ENCODE measurements at places on chromosomes 12 and 14.
A peak's percentile ranks its signal among the peaks of the same experiment; 100 is the strongest.

- no peak for DNase-seq
Observed at GRCh38 chr14:72057701-72058285, 125.6 kb downstream of the RGS6 start.

GRCh38 chr12:88802096-88802706, 221.9 kb upstream of the KITLG start:
- DNase-seq, result no peak

DNA sequence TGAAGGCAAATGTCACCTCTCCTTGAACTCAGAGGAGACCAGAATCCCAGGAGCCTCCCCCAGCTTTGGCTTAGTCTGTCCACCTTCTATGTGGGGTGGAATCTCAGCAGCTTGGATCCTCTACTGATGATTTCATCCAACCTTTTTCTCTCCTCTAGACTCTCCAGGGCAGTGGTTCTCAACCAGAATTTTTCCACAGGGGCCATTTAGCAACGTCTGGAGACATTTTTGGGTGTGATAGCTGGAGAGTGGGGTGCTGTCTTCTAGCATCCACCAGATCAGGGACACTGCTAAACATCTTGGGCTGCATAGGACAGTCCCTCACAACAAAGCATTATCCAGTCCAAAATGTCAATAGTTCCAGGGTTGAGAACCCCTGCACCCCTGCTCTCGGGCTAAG, 4.4 kb upstream of the DDX23 start:
- DNase-seq, result no peak

DNA sequence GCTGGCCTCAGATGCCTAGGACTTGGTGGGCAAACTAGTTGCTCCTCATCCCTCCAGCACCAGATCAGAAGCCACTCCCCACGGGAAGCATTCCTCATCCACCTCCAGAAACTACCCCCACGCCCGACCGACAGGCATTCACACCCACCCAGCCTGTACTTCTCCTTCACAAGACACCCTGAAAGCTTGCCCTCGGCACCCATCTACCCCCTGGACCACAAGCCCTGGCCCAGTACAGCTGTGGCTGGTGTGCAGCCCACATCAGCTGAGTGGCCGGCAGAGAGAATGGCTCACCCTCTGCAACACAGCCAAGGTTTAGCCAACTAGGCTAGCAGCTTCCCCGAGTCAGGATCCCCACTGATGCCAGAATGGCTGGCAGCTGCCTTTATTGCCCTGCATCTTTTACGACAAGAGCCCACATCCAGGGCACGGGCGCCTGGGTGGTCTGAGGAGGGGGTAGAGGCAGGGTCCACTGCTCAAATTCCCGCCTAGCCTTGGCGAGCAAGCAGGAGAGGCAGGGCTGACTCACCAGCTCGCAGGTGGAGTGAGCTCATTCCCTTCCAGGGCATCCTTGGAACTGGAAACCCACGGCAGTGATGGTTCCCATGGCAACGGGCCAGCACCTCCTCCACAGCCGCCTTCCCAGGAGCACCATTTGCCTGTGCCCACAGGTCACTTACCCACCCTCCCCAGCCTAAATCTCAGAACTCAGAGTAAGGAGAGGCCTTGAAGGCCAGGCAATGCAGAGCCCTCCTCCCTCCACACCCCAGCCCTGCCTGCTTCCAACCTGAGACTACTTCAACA, 17.1 kb downstream of the ACTN1 start:
- DNase-seq, result no peak

GRCh38 chr12:12008931-12009611, 61.7 kb upstream of the BCL2L14 start:
- DNase-seq, result no peak

- no peak for DNase-seq
Observed at GRCh38 chr12:8037046-8037663, 4.6 kb downstream of the FOXJ2 start.

DNA sequence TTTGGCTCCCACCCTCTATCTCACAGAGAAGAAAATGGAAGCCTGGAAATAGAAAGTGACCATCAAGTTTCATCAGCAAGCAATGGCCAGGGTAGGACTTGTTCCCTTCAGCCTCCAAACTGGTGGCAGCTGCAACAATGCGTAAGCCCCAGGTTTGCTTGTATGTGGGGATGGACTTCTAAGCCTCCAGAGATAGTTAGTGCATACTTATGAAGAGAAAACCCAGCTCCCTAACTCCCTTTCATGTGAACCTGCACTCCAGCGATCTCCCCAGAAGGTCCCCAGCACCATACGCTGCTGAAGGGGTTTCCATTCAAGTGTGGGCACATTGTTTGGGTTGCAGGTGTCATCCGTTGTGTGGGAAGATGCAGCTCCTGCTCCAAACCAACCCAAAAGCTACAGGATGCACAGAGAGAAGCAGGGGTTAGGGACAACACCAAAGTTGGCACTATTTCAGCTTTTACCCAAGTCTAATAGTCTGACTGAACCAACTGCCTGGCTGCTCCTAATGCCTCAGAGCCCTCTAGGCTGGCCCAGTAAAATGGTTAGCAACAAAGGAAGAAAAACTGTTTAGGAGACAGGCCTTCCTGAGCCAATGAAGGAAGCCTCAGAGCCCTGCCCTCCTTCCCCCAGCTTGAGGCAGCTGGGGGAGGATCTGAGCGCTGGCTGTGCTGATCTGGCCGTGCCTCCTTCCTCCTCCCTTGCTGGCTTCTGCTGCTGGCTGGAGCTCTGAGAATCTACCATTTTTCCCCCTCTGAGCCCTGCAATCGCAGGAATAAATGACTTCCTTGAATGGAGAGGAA, 12.3 kb downstream of the ZFP36L1 start:
- DNase-seq, result no peak

DNA sequence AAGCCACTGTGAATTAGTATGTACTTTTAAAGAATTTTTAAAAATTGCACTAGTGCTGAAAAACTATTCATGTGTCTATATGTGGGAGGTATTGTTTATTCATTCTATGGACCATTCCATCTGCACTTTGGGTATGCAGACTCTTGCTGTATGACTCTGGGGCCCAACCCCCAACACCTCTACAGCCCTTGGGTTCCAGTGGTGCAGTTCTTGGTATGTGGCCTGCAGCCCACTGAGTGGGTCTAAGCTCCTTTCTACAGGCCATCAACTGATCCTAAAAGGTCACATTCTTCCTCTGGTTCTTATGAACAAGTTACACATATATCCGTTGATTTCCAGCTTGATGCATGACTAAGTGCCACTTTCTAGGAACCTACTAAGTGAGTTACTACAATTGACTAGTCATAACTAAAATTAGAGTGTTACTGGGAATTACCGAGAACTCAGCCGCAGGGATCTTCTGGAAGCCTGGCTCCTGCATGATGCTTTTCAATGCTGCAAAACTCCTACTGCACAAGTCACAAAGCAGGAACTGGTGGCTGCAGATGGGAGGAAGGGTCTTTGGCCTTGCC, 62.4 kb upstream of the MED13L start:
- no peak for DNase-seq

GRCh38 chr14:104433401-104434213, 146.0 kb upstream of the C14orf180 start:
- DNase-seq, result no peak

GRCh38 chr12:2057041-2057794, 4.4 kb downstream of the CACNA1C start:
- peak; percentile 34 for DNase-seq

DNA sequence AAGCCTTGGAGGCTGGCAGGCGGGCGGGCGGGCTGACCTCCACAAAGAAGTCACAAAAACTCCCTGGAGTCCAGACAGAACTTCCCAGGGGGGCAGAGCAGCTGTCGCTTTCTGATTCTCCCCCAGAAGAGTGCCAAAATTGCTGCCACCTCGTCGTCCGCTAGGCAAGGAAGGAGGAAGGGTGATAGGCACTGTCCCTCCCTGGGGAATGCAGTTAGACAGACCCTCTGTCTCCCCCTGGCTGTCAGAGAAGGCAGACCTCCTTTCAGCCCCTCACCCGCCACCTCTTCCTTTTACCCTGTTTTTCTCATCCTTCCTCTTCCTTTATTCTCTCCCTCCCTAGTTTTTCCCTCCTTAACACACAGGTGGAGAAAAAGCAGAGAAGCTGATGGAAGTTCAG, 18.7 kb downstream of the GRIN2B start:
- DNase-seq, result no peak

- no peak for DNase-seq
Observed at GRCh38 chr12:124399622-124400021, 104.7 kb downstream of the RFLNA start.

- no peak for DNase-seq
Observed at GRCh38 chr14:35403114-35403602, 1.4 kb downstream of the NFKBIA start.

DNA sequence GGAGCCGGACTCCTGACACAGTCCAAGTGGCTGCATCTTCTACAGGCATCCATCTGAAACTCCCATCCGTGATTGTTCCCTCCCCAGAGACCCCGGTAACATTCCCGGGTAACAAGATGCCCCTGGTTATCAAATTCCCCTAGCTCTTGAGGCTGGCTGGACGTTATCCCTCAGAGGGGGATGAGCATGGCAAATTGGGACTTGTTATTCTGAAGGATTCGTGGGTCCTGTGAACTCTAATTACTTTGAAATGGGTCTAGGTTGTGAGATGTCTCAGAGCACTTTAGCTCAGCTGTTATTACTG, 642 bp upstream of the PAN2 start:
- DNase-seq, result no peak

GRCh38 chr12:116368196-116369194, 91.0 kb upstream of the MED13L start:
- no peak for DNase-seq

DNA sequence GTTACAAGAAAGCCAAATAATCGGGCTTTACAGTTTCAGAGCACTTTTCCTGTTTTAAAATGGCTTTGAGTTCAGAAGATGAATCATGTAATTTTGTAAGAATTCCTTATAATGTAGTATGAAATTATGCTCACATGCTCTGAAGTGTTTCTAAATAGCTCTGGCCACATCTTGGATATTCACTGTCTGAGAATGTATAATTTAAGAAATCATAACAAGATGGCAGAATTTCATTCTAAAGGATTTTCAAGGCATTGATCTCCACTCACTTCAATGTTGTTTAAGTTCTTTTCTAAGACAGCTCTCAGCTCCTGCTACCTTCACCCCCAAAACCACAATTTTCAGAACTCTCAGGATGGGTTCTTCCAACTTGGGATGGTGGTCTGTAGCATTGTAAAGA, 180.1 kb downstream of the DACT1 start:
- no peak for DNase-seq

DNA sequence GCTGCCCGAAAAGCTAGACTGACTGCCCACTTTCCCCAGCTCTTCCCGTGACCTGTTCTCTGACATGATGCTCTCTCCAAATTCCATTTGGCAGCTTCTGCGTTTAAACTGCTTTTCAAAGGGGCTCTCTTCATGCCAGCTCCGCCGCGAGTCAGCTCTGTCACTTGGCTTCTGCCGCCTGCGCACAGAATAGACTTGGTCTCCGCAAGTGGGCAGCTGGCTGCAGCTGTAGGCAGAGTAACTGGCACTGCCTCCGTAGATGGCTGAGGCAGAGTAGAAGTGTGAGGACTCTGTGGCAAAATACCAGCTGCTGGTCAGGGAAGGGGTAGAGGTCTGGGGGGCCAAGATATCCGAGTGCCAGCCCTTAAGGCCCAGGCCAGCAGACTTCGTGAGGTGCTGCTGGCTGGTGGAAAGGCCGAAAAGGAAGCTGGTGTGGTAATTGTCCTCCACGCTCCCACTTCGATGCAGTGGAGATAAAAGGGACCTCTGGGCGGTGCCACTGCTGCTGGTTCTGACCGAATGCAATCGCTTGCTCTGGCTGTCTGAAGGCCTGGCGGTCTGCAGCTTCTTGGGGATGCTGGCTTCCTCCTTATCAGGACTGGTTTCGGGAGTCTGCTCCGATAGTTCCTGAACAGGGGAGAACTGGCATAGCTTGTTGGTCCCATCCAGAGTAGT, 85.7 kb downstream of the DUSP16 start:
- no peak for DNase-seq

DNA sequence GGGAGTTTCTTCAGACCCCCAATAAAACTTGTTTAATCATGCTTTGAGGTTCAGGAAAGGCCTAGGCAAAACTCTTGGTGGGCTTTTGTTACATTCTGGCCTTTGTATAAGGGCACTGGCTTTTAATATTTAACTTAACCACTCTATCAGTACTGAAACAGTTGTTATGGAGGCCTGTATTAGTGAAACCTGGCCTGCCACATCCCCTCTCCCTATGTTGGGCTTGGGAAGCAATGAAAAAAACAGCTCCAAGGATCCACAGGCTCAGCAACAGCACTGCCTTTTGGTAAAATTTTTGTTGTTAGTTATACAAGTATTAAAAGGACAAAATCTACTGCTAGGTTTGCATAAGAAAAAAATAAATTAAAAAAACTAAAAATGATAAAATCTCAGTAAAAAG, 10.7 kb downstream of the SOAT2 start:
- no peak for DNase-seq

Measured in NCI-H774 (cell line).